Hypothalamus (tissue), 51 donors: ENCODE measurements at places on chromosomes 4 and X.

DNA sequence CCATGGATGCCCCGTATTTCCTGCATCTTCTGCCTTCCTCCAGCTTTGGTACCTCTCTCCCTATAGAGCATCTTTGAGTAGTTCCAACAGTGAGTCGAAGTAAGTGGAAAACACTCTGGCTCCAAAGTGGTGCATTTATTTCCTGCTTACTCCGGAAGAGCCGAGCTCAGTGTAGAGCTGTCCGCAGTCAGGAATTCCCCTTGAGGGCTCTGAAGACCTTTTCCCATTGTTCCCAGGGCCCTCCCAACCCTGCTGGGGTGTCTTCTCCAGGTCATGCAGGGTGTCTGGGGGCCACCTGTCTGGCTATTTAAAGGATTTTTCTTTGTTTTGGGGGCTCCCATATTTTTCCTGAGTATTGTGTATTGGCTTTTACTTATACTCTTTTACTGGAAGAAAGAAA is 118.6 kb upstream of the MXRA5 start:
- no peak for DNase-seq

- DNase-seq, result no peak
Measured at GRCh38 chr4:103091601-103092223, 7.9 kb downstream of the BDH2 start.

GRCh38 chr4:71275004-71275403 is 63.8 kb upstream of the SLC4A4 start:
- no peak for DNase-seq

- DNase-seq, result no peak
Measured at GRCh38 chr4:88391703-88392102, 13.1 kb downstream of the HERC6 start.

DNA sequence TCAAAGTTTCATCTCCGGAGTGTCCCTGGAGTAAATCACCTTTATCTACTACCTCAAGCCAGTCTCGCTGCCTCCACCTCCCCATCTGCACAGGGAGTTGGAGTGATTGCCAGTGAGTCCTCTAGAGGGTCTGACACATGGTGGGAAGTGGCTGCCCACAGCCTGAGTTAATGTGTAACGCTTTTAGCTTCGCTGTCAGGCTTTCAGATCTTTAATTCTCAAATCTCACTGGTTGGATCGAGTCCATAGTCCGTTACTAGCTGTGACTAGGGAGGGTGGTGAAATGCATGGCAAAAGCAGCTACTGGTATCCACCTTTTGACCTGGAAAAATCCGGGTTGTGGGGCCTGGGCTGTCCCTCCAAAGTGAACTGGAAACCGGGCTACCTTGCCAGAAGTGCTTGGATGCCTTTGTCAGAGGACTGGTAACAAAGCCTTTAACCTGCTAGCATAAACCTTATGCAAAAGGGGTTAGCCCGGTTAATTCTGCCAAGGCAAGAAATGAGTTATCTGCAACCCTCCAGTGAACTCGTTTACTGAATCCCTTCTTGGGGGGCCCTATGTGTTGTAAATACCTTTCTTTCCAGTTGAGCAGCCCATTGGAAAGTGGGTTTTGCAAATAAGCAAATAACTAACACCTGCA is 5.1 kb upstream of the WDR1 start:
- DNase-seq, result no peak
